Activated CD4-positive, alpha-beta T cell treated with anti-CD3 and anti-CD28 coated beads, Interleukin-2, Interleukin-4, amounts not matched to agents 100 ng/mL and 50 ng/mL, durations not matched to agents 16 hours and 8 hours (primary cell): ENCODE measurements at places on chromosomes 3 and 15.
A peak's percentile ranks its signal among the peaks of the same experiment; 100 is the strongest.

- no peak for DNase-seq
Measured at GRCh38 chr3:108289159-108289558, 7.2 kb upstream of the HHLA2 start.

DNA sequence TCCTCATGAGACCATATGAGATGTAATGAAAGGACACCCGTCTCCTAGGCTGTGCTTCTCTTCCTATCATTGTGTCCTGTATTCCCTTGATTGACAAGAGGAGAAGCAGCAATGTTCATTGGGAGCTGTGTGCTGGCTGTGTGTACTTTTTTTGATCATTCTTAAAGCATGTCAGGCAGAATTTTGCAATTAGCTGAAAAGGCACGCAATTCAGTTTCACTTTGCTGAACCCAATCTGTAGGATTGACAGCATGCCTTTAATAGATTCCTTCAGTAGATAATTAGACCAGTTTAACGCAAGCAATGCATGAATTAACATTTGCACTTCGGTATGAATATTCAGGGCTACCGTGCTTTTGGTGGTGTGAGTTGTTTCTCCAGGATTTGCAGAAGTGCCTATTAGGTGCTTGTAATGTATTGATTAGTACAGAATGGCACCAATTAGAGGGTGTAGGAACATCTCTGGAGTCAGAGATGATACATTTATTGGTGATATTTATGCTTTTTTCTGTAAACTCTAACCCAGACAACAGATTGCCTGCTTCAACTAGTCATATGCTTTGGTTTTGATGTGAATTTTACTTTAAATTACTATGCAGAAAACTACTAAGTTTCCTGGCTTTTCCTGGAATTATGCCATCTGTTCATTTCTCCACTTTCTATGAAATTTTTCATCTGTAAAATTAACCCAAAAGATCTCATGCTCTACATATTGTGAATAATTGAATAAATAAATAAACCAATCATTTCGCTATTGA, 114.3 kb downstream of the NSUN3 start:
- DNase-seq: no peak

- DNase-seq: no peak
Measured at GRCh38 chr3:37075955-37076354, 82.6 kb downstream of the MLH1 start.

GRCh38 chr3:127858521-127858920, 36.2 kb upstream of the MGLL start:
- DNase-seq: no peak

GRCh38 chr3:72068621-72069020, 283.7 kb upstream of the PROK2 start:
- DNase-seq: no peak

- DNase-seq: no peak
Measured at GRCh38 chr15:87349181-87349580, 907.4 kb downstream of the NTRK3 start.

- DNase-seq: no peak
Measured at GRCh38 chr3:184626923-184627322, 65.3 kb downstream of the EPHB3 start.

GRCh38 chr15:27579738-27580137, 519.4 kb downstream of the OCA2 start:
- no peak for DNase-seq

- no peak for DNase-seq
Measured at GRCh38 chr3:187223799-187224198, 26.5 kb downstream of the RTP1 start.

DNA sequence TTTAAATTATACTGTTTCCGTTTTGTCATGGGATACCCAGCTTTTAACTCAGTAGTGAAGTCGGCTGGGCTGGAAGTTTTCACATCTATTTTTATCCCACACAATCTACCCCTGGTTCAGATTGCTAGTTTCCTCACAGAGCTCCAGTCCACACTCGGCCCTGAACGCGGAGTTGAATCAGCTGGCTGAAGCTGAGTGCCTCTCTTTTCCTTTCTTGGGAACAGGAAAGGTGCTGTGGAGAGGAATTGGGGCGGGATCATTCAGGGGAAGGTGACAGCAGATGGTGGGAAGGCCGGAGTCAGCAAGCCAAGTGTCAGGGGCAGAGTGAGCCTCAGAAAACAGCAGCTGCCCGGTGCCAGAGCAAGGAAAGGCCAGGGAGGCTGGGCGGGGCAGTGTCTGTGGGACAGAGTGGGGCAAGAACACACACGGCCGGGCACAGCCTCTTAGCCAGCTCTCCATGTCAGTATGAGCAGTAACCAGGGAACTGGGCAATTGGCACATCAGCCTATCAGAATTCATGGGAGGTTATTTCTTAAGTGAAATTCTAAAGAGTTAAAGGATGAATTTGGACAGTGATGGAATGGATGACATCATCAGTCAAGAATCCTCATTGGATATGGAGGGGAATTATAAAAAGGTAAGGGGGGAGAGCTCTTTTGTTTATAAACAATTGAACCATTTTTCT, 135.7 kb upstream of the IL12A start:
- no peak for DNase-seq

DNA sequence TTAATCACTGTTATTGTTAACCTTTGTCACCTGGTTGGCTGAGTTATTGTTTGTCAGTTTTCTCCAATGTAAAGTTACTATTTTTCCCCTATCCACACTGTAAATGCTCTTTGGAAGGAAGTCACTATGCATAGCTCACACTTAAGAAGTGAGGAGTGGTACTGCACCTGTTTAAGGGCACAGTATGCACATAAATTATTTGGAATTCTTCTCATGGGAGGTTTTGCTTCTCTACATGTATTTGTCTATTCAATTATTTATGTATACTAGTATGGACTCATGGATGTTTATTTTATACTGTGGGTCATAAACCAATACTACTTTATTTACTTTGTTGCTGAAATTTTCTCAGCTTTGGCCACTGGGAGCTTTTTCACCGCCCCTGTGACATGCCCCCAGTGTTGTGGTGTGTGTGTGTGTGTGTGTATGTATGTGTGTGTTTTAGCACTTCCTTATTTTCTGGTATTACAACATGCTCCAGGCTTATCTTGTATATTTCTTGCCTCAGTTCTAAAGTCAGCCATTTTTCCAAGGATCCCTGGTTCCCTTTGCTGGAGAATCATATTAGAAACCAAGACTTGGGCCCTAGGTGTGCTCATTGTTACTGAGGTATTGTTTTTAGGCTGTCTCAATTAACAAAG, 290.5 kb downstream of the KBTBD8 start:
- no peak for DNase-seq

GRCh38 chr3:18284716-18285115, 140.4 kb downstream of the SATB1 start:
- DNase-seq: no peak

DNA sequence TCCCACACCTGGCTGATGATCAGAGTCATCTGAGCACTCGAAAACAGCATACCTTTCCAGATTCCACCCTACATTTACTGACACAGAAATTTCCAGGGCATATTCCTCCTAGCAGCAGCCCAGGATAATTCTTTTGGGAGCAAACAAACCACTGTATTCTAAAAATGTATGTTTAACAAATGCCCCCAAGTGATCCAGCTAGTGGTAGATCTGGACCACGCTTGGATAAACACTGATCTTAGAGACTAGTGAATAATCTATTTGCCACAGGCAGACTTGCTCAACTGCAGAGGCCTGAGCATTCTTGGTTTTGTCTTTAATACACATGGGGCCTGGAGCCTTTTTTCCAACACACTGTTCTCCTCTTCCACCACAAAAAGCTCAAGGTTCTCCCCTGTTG, 89.6 kb downstream of the TM4SF4 start:
- DNase-seq: no peak

GRCh38 chr15:50051811-50052419, 67.1 kb downstream of the ATP8B4 start:
- peak; percentile 41 for DNase-seq

DNA sequence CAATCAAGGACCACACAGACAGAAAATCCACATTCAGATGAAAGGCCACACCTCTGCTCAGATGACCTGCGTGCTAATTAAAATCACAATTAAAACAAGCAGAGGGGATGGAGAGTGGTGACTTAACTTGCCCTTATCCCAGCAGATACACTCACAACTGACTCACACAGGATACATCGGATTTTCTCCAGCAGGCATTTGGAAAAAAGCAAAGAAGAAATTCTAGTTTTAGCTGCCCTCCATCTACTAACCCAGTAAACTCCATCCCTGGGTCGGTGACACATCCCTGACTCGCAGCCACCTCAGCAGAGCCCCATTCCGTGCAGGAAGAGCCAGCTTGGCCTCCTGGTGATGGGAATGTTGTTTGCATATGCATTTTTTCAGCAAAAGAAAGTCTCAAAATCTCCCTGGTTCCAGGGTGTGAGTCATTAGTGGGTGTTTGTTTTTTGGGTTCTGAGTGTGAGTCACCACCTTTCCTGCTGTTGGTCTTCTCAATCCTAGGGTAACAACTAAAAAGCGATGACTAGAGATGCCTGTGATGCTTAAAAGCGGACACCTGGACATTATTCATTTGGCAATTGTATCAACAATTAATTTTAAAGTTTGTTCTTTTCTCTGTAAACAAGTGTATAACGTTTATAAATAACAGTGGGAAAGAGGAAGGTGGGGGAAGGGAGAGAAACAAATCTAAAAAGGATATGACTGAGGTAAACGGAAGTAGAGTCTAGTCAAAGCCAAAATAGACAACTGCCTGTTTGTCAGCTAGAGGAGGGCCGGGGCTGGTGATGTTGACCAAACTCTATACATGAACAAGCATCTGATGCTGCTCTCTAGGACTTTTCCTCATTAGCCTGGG, 49.8 kb upstream of the SLC4A7 start:
- peak; percentile 84 for DNase-seq

- DNase-seq: no peak
Measured at GRCh38 chr15:67813104-67813634, 12.1 kb upstream of the SKOR1 start.

DNA sequence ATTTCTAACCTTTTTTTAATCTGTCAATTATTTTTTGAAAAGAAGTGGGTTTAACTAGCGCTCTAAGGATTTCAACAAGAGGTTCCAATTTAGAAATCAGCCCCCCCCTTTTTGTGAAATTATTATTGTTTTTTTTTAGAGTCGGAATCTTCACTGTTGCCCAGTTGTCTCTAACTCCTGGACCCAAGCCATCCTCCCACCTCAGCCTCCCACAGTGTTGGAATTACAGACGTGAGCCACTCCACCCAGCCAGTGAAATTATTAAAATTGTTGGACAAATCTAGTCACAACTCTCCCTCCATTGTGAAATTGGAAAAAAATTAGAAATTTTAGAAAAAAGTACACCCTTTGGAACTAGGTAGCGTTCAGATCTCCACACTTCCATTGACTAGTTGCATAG, 2.5 kb downstream of the AKAP13 start:
- no peak for DNase-seq

- DNase-seq: no peak
Measured at GRCh38 chr15:71071529-71071928, 43.7 kb upstream of the THSD4 start.

GRCh38 chr3:39460677-39461076, 6.8 kb upstream of the MOBP start:
- DNase-seq: no peak

DNA sequence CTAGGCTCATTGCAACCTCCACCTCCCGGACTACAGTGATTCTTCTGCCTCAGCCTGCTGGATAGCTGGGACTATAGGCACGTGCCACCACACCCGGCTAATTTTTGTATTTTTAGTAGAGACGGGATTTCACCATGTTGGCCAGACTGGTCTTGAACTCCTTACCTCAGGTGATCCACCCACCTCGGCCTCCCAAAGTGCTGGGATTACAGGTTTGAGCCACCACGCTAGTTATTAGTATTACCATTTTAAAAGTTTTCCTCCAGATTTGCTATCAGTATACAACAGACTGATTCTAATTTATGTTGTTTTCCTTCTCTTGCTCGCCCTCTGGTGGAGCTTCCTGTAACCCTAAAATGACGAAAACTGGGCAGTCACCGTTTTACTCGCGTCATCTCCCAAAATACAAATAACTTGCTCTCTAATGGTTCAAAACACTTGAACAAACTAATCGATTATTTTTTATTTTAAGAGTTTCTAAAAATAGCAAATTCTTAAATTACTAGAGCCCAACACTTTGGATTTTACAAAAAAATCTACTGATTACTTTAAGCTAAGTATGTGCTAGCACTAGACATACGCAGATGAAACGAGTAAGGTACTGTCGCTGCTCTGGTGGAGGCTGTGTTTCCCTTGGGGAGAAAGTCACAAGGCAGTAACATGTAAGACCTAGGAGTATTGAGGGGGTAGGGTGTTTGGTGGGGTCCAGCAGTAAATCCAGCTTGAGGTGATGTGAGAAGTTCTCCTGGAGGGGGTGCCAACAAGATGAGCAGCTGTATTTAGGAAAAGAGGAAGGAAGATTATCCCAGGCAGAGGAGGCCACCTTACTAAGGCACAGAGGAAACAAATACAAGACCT, 203.3 kb downstream of the MBNL1 start:
- peak; percentile 69 for DNase-seq

GRCh38 chr15:98694161-98694560, 45.8 kb downstream of the IGF1R start:
- DNase-seq: no peak

DNA sequence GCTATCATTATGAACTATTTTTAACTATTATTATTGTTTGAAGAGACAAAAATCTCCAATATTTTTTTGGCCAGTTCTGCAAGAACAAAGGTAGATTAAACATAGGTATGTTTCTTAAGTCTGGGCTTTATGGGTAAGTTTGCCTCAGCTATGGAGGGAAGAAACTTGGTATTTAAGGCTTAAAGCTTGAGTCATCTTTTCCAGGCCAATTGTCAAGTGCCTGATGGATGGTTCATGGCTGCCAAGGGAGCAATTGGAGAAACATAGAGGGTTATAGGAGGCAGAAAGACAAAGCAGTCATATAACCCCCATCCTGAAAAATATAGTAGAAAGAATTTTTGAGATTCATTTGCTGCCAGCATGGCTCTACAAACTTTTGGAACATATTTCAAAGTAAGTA, 7.2 kb upstream of the STAC start:
- DNase-seq: no peak

DNA sequence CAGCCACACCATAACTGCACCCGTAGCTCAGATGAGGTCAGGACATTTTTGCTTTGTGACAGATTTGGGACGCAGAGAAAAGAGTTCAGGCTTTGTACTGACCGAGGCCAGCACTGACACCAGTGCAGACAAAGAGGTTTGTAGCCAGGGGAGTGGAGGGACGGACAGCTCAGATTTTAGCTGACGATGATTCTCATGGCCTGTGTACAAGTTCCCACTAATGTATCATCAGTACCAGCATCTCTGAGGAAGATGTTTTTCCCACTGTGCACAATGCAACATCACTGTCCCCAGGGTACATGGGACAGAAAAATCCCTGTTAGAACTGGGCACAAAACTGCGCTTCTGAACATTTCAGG, 112.7 kb downstream of the SLCO3A1 start:
- DNase-seq: no peak

GRCh38 chr3:50594253-50594785, 17.3 kb downstream of the CISH start:
- no peak for DNase-seq
